Effector memory CD8-positive, alpha-beta T cell (primary cell): ENCODE measurements at places on chromosomes 2 and 18.

- DNase-seq, result no peak
These were observed 512.4 kb downstream of the GALR1 start for GRCh38 chr18:77762014-77762413.

GRCh38 chr2:168438553-168438952 lies 17.5 kb upstream of the CERS6 start:
- no peak for DNase-seq

DNA sequence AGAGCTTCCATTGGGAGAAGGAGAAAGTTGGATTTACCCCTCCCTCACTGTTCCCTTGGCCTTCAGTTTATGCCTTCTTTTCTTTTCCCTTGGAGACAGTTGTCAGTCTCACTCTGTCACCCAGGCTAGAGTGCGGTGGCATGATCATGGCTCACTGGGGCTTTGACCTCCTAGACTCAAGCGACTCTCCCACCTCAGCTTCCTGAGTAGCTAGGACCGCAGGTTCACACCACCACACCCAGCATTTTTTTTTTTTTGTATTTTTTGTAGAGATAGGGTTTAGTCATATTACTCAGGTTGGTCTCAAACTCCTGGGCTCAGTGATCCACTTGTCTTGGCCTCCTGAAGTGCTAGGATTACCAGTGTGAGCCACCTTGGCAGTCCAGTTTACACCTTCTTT lies 49.9 kb downstream of the SLC9A4 start:
- DNase-seq, result peak; percentile 4

DNA sequence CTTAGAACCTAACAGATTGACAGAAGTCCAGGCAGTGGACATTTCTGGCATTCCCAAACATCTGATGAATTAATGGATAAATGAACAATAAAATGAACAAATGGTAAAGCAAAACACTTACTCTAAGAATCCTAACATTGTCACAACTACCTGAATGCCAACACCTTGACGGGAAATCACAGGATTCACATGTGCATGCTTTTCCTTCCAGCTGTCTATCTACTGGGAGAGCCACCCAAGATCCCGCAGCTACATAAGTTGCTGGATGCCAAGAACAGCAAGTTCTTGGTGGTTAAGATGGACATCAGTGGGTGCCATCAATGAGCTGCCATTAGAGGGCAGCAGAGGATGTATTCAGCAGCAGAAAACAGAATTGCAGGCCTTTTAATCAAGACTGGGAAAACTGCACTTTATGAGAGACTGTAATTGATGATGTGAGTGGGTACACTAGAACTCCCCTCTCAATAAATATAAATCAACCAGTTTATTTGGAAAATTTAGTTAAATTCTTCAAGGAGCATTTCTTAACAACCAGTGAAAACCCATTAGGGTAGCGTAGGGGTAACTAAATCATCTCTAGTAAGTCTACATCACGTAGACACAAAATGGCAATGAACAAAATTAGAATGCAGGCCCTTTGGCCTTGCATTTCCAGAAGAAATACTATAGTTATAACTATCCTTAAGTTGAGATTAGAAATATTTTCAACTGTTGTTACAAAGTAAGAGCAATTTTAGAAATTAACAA lies 45.6 kb downstream of the SESTD1 start:
- no peak for DNase-seq

DNA sequence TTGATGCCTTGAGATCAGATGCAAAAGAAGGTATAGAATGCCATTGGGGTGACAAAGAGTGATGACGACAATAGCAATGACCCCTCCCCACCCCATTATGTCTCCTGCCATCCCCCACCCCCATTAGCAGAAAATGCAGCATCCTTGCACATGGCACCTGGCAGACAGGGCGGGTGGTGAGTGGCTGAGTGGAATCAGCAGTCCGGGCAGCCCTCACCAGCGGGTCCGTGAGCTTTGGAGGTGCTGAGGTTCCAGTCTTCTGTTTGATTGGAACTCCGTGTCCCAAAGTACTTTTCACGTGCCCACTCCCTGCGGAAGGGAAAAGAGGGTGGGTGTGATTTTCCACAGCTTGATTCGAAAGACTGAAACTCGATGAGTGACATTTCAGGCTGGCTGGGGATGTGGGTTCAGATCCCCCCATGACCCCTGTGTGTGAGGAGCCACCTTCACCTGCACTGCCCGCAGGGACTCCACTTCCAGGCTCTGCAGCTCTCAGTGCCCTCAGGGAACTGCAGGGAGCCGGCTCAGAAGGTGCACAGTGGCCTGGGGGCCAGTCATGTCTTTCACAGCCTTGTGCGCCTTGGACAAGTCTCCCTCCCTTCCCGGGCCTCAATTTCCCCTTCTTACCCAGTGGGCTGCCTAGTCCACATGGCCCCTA lies 130.9 kb downstream of the GLI2 start:
- no peak for DNase-seq

GRCh38 chr2:80894486-80894885 lies 589.9 kb upstream of the LRRTM1 start:
- no peak for DNase-seq

GRCh38 chr2:202148515-202149154 lies 75.6 kb downstream of the KIAA2012 start:
- no peak for DNase-seq

DNA sequence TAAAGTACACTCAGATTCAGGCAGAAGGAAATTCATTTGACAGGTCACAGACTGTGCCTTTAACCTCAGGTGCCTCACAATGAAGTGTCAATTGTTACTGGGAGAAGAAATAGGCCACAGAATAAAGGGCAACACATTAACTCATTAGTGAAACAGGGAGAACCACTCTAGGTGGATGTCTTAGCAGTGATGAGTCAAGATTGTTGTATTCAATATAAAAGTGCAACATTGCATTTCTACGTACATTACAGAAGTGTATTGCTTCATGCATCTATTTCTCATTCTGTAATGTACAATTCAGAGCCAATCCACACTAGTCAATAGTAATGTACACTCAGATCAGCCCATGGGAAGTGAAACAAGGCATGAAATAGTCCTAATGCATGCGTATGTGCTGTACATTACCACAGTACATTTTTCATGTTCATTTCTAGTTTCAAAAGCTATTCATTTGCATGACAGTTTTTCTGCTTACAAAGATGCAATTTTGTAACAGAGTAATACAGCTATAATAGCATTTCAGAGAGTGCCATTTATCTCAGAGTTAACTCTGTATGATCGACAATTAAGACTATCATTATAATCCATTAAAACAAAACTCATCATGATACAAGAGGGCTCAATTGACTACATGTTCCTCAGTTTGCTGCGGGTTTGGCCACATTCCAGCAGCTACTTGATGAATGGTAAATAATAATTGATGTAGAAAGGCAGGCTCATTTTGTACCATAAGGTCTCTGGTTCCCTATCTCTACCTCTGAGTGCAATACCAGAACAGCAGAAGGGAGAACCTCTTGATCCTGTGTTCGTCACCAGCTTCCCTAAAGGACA lies 12.2 kb upstream of the ARL5A start:
- no peak for DNase-seq
